ENCODE measurements at places on chromosomes 4 and X. TPM values are rescaled to one million over a fixed set of nuclear protein-coding genes. Genes with fewer than 3 reads are reported as not detected.

Gene SPANXA2
- total RNA-seq = not detected

Gene TLL1
- not detected for total RNA-seq

Gene SPOCK3
- not detected for total RNA-seq

Gene MAMLD1
- total RNA-seq = 1.4 TPM

Gene RRAGB
- 13.1 TPM for total RNA-seq

Gene UNC5C
- not detected for total RNA-seq

Gene HSFX3
- total RNA-seq = not detected

Gene UGT2B17
- not detected for total RNA-seq
